ENCODE measurements at places on chromosomes 7 and 10. TPM values are rescaled to one million over a fixed set of nuclear protein-coding genes. Genes with fewer than 3 reads are reported as not detected.

Gene TUBAL3
- not detected for polyA plus RNA-seq

Gene TRIM73
- polyA plus RNA-seq, result 3.8 TPM

Gene ZNF804B
- polyA plus RNA-seq, result 0.26 TPM

Gene PON1
- 1.0 TPM for polyA plus RNA-seq

Gene EZH2
- polyA plus RNA-seq, result 48.5 TPM

Gene GBX1
- polyA plus RNA-seq, result 0.34 TPM

Gene SLC26A4
- polyA plus RNA-seq, result 3.0 TPM

Gene ADIRF
- polyA plus RNA-seq, result 13.9 TPM

Gene NEUROG3
- not detected for polyA plus RNA-seq

Gene CTAGE4
- polyA plus RNA-seq, result 19.3 TPM

Gene ASIC3
- 2.9 TPM for polyA plus RNA-seq

Gene ENO4
- 1.3 TPM for polyA plus RNA-seq

Gene CLEC2L
- 2.6 TPM for polyA plus RNA-seq

Gene ZNF92
- polyA plus RNA-seq, result 35.9 TPM

Gene CAV1
- 39.3 TPM for polyA plus RNA-seq

Gene MOGAT3
- polyA plus RNA-seq, result 0.69 TPM

Gene ELN
- 63.7 TPM for polyA plus RNA-seq

Data from left renal pelvis (tissue), 4 donors.